ENCODE measurements at places on chromosomes 5 and 9.

DNA sequence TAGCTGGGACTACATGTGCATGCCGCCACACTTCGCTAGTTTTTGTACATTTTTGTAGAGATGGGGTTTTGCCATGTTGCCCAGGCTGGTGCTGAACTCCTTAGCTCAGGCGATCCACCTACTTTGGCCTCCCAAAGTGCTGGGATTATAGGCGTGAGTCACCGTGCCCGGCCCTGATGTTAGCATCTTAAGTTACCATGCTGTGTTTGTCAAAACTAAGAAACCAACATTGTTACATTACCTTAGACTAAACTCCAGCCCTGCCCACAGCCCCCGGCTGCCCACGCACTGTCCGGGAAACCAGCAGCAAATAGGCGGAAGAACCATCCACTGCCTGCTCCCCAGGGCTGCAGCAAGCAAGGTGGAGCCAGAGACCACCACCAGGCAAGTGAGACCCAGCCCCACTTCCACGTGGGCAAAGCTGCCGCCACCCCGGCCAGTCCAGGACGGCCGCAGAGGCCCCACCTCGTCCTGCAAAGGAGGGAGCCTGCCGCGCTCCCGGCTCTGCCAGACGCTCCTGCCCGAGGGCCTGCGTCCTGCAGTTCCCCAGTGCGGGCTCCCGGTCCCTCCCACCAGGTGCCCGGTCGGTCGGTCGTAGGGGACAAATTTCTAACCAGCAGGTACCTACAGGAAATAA, 35.7 kb upstream of the TXN start:
- no peak for DNase-seq

GRCh38 chr9:69579760-69580581, 92.2 kb downstream of the APBA1 start:
- no peak for DNase-seq

DNA sequence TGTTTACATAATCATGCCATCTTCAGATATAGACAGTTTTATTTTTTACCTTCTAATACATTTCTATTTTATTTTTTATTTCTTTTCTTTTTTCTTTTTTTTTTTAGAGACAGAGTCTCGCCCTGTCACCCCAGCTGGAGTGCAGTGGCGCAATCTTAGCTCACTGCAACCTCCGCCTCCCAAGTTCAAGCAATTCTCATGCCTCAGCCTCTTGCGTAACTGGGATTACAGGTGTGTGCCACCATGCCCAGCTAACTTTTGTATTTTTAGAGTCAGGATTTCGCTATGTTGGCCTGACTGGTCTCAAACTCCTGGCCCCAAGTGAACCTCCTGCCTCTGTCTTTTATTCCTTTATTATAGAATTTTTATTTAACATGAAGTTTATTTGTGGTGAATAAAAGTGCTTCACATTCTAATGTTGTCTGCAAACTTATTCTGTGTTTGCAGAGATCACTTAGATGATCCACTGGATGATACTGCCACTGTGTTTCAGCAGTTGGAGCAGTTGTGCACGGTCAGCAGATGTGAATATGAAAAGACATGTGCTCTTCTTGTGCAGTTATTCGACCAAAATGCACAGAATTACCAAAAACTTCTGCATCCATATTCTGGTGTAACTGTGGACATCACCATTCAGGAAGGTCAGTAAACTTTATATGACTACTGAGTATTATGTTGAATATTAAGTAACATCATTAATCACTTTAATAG, 62.2 kb downstream of the RANBP17 start:
- DNase-seq: no peak

DNA sequence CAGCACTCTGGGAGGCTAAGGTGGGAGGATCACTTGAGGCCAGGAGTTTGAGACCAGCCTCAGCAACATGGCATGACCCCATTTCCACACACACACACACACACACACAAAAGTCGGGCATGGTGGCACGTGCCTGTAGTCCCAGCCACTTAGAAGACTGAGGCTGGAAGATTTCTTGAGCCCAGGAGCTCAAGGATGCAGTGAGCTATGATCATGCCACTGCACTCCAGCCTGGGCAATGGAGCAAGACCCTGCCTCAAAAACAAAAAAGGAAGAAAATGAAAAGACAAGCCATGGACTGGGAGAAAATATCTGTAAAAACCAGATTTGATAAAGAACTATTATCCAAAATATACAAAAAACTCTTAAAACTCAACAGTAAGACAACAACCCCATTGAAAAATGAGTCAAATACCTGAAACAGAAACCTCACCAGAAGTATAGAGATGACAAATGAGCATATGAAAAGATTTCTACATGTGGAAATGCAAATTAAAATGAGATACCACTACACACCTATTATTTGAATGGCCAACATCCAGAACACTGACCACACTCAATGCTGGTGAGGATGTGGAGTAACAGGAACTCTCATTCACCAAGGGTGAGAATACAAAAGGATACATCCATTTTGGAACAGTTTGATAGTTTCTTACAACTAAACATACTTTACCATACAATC, 24.7 kb downstream of the DNAJA1 start:
- no peak for DNase-seq

- DNase-seq: no peak
These were observed 26.3 kb downstream of the SLC44A1 start for GRCh38 chr9:105270711-105271110.

- no peak for DNase-seq
These were observed 730.5 kb upstream of the RGMB start for GRCh38 chr5:98042961-98043360.

GRCh38 chr5:126852841-126853271, 75.9 kb downstream of the LMNB1 start:
- no peak for DNase-seq

DNA sequence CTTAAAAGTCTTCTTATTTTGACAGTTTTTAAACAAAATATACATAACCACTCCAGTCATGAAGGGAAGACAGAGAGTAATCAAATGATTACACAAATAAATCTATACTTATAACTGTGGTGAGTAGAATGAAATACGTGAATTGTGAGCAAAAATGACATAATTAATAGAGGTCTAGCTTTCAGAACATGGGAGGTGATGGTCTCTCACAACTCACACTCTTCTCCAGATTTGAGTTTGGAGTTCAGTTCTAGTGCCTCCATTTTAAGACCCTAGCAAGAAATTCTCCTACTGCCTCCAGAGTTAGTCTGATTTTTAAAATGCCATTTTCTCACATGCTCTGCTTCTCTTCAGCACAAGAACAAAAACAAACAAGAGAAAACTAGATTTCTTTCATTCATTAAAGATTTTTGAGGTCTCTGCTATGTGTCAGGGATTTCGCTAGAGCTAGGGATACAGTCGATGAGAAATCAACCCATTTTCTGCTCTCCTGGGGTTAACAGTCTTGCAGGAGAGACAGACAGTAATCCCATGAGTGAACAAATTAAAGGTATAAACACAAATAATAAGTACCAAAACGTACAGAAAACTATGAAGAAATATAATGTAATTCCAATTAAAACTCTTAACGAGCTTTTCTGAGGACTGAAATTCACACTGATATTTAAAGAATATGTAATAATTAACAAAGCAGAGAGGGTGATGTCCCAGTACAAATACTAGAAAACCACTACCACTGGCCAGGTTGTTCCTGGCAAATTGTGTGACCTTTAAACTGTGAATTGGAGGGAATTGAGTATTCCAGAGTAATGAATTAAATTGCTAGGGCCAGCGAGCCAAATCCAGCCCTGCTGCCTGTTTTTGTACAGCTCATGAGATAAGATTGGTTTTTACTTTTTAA, 27.1 kb upstream of the HTR4 start:
- no peak for DNase-seq

GRCh38 chr9:95515272-95516113, 1.3 kb downstream of the PTCH1 start:
- peak; percentile 65 for DNase-seq
